ENCODE measurements at places on chromosomes 2 and 18. TPM values are rescaled to one million over a fixed set of nuclear protein-coding genes. Genes with fewer than 3 reads are reported as not detected.

The CNDP1 gene
- not detected for total RNA-seq

The ARHGEF33 gene
- 0.09 TPM for total RNA-seq

The C1D gene
- total RNA-seq: 11.3 TPM

The PPP1R1C gene
- total RNA-seq: not detected

- H3K4me1 ChIP-seq: no peaks in the 10 kb centered on the region
- H3K27me3 ChIP-seq: peaks cover 1% of the 10 kb centered on the region
- no peak overlapping the region for H3K27ac ChIP-seq
Measured at GRCh38 chr2:109188496-109188890, 59.5 kb downstream of the SH3RF3 start.

DNA sequence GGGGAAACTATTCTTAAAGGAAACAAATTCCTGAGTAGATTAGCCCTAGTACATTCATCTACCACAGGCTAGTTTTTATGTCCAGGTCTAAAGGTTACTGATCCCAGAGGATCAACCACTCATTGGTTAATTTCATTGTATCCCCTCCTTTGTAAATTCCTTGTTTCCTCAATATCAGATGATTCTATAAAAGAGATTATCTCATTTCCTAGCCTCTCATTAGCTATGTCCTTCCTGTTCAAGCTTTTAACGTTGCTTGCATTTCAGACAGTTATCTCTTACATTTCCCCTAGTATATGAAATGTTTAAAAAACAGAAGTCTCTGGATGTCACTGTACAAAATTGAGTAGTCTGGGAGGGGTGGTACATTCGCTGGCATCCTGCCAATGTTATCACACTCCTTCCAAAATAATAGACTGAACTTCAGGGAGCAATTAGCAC lies 24.2 kb upstream of the ARMC9 start:
- H3K4me3 ChIP-seq: no peak overlapping the region
- no peak for DNase-seq
- no peaks in the 10 kb centered on the region for H3K27me3 ChIP-seq
- H3K36me3 ChIP-seq: peaks cover 45% of the 10 kb centered on the region
